A549 treated with DMSO at 1 μM for 4 hours (cell line): ENCODE measurements at places on chromosomes 5 and 9. TPM values are rescaled to one million over a fixed set of nuclear protein-coding genes. Genes with fewer than 3 reads are reported as not detected.

Gene LRRC26
- 0.26 to 1.5 TPM (median 1.0 TPM) in 5 replicates for total RNA-seq

Gene PCDHA12
- total RNA-seq = 2.7 to 3.1 TPM (median 2.9 TPM) in 5 replicates

Gene ADAMTS19
- total RNA-seq = not detected in 5 replicates

Gene SMIM15
- 74.0 to 91.0 TPM (median 86.2 TPM) in 5 replicates for total RNA-seq

Gene FAM114A2
- total RNA-seq = 9.3 to 12.3 TPM (median 10.3 TPM) in 5 replicates

Gene MAMDC4
- 1.8 to 5.4 TPM (median 4.1 TPM) in 5 replicates for total RNA-seq

Gene TMCO6
- total RNA-seq = 9.3 to 15.1 TPM (median 13.0 TPM) in 5 replicates

Gene PCDHB3
- total RNA-seq = 0.04 to 0.05 TPM in 2 of 5 replicates, not detected in the others
